OCI-M1 (cell line): ENCODE measurements at places on chromosomes 7 and 10.

DNA sequence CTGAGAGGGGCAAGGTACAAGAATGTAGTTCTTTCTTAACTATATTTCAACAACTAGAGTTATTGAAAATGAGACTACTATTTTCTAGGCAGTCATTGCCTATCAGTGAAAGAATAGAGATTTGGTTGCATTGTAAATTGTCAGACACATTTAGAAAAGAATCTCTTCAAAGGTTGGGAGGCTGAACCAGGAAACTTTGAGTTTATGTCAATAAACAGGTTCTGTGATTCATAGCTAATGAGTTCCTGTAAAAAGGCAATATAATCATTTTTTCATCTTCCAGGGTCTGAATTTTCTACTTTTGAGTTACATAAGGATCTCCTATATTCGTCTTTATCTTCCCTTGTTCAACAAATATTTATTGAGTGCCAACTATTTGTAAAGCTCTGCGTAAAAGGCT lies 47.1 kb downstream of the MAGI2 start:
- DNase-seq, result no peak

- no peak for DNase-seq
Observed at GRCh38 chr7:158301207-158301606, 286.4 kb downstream of the PTPRN2 start.

DNA sequence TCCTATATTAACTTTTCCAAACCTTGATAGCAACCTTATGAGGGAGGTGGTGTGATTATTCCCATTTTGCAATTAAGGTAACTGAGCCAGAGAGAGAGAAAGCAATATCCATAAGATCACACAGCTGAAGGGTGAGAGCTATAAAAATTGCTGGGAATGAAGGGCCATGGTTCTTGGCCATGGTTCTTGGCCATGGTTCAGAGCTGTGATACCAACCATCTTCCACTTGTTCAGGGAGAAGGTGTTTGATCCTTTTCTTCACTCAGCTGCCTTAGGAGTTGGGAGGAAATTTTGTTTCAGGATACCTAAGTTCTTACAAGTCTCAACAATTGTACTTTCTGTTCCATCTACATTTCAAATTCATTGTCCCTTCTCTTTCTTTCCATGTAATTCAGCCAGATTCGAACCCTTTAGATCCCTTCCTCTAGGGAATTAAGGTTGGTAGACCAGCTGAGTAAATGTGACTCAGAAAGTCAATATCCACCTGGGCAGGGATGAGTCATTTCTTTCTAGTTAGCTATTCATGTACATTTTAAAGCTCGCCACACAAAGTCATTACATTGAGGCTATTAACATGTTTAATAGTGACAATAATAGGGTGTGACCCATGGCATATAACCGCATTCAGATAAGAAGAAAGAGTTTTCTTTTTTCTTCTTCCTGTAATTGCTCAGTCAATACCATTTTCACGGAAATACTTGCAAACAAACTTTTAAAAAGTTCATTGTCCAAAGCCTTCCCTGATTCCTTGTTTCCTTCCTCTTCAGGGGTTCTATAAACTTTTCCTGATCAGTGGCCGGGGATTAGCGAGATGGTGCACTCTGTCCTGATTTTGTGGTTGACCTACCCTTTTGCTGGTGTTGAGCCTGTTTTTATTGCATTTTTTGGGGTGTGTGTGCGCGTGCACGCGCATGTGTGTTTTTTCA lies 143.4 kb downstream of the TCF7L2 start:
- DNase-seq, result no peak

GRCh38 chr7:155011086-155011485 lies 8.2 kb upstream of the PAXIP1 start:
- DNase-seq, result no peak
